ENCODE measurements at places on chromosomes 1 and 21. TPM values are rescaled to one million over a fixed set of nuclear protein-coding genes. Genes with fewer than 3 reads are reported as not detected.

GFI1 gene
- polyA plus RNA-seq, result 5.4 TPM

TSTD1 gene
- polyA plus RNA-seq, result 69.0 TPM

C1orf87 gene
- 0.02 TPM for polyA plus RNA-seq

TMPRSS15 gene
- polyA plus RNA-seq, result not detected

PLEKHA6 gene
- 13.2 TPM for polyA plus RNA-seq

RGS8 gene
- 0.02 TPM for polyA plus RNA-seq

ADGRL4 gene
- 2.2 TPM for polyA plus RNA-seq

LINGO4 gene
- 0.27 TPM for polyA plus RNA-seq

TMEM125 gene
- polyA plus RNA-seq, result 75.0 TPM

RORC gene
- 17.1 TPM for polyA plus RNA-seq

UMODL1 gene
- polyA plus RNA-seq, result 0.02 TPM

RNU11 gene
- polyA plus RNA-seq, result not detected

GRCh38 chr1:242826701-242827336, 302.3 kb upstream of the PLD5 start:
- no peak for DNase-seq

DNA sequence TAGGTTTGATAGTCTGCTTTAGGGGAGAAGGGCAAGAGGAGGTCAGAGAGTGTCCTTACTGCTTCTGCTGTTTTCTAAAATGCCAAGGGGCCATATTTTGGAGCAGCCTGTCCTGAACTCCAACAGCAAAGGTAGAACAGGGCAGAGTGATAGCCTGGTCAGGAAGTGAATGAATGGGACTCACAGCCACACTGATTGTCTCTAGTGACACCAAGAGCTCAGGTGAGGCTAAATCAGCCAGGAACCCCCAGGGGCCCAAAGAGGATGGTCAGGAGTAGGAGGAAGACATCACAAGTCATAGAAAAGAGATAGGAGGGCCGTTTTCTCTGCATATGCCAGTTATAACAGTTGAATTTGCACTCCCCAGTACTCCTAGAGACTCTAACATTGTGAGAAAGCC, 97.4 kb upstream of the DUSP10 start:
- no peak for DNase-seq

GRCh38 chr1:247110627-247111258, 6.6 kb upstream of the ZNF669 start:
- no peak for DNase-seq

- DNase-seq, result no peak
These were observed 202.3 kb upstream of the BRINP3 start for GRCh38 chr1:190679983-190680382.

GRCh38 chr1:15627343-15627988, 10.2 kb downstream of the DDI2 start:
- no peak for DNase-seq

DNA sequence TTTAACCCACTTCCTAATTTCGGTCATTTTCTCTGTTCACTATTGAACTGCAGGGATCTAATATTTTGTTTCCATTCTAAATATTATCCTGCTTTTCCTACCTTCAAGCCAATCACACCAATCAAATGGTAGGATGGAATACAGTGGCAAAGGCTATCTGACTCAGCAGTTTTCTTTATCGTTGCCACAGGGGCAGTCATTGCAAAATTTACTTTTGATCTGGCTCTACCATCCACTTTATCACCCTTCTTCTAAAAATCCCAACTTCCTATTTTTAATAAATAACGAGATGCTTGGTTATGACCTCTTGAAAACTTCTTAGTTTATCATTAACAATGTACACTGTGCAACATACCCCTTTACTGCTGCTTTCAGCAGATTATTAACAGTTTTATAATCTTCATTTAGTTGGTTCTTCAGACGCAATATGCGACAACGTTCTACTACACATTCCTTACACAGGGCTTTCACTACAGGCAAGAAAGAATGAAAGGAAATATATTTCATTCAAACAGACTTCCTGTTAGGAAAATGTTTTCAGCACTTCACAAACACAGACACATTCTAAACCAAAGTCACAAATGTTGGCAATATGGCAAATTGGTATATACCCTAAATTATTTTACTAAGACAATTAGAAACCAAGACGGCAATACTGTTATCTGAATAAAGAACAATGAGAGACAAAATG, 52.3 kb upstream of the RAP1GAP start:
- no peak for DNase-seq

GRCh38 chr21:46109313-46110221, 11.7 kb downstream of the COL6A2 start:
- no peak for DNase-seq

DNA sequence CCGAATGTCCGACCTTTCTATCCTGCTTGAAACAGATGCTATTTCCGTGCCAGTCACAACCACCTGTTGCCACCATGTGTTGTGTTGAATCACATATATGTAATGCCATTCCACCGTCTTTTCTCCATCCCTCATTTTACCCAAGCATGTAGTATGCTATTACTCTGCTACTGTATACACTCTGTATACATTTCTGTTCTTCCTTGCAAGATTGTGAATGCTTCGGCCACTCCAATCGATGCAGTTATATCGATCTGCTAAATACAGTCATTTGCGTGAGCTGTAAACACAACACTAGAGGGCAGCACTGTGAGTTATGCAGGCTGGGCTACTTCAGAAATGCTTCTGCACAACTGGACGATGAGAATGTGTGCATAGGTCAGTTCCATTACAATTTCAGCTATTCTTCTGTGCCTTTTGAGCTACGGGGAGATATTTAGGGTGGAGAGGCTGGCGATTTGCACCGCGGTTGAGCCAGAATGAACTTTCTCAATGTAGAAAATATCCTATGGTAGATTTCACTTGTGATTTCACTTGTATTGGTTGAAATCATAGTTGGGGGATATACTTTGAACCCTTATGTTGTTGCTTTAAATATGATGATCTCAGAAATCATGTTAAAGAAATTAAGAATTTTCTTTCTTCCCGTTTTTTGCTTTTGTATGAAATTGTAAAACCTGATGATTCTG, 289.8 kb downstream of the NTNG1 start:
- peak; percentile 42 for DNase-seq

- DNase-seq, result no peak
These were observed 31.9 kb downstream of the SYDE2 start for GRCh38 chr1:85168884-85169283.

- DNase-seq, result peak; percentile 85
These were observed 34.0 kb downstream of the ZNF697 start for GRCh38 chr1:119613769-119614720.

GRCh38 chr1:38055398-38055797, 8.8 kb upstream of the POU3F1 start:
- DNase-seq, result no peak

GRCh38 chr1:43306688-43307457, 6.1 kb downstream of the TIE1 start:
- peak; percentile 52 for DNase-seq

DNA sequence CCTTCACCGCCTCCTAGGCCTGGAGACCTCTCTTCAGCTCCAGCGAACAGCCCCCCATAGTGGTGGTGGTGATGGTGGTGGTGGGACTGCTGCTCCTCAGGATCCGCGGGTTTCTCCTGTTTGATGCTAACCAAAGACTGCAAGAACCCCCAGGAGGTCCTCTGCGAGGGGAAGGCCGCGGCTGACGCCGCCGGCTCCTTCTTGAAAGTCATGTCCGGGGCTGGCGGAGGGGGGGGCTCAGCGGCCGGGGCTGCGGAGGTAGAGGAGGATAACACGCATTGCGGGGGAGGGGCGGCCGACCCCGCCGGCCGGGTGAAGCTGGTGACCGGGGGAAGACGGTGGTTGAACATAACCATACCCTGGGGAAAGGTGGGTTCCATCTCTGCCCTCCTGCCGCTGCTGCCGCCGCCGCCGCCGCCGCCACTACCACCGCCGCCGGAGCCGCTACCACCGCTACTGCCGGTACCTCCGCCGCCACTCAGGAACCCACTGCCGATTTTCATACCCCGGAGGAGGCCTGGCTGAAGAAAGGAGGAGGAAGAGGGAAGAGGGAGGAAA, 554 bp downstream of the ZNF281 start:
- DNase-seq, result peak; percentile 43

GRCh38 chr1:84613026-84613425, 38.8 kb upstream of the CTBS start:
- no peak for DNase-seq

DNA sequence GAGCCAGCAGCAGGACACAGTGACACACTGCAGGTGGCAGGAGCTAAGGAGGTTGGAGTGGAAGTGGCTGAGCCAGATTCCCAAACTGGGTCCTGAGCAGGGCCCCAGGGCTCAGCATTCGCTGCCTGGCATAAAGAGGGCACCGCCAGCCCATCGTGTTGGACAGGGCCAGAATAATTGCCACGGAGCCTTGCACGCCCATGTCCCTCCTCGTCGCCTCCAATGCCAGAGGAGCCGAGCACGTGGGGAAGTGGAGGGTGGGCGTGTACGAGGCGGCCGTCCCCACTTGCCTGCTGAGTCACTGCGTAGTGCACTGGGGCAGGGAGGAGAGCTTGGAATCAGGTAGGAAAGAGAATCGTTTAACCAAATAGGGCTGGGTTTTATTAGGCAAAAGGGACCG, 26.1 kb upstream of the LRRC47 start:
- no peak for DNase-seq

GRCh38 chr1:56755911-56756310, 63.3 kb downstream of the FYB2 start:
- DNase-seq, result no peak

DNA sequence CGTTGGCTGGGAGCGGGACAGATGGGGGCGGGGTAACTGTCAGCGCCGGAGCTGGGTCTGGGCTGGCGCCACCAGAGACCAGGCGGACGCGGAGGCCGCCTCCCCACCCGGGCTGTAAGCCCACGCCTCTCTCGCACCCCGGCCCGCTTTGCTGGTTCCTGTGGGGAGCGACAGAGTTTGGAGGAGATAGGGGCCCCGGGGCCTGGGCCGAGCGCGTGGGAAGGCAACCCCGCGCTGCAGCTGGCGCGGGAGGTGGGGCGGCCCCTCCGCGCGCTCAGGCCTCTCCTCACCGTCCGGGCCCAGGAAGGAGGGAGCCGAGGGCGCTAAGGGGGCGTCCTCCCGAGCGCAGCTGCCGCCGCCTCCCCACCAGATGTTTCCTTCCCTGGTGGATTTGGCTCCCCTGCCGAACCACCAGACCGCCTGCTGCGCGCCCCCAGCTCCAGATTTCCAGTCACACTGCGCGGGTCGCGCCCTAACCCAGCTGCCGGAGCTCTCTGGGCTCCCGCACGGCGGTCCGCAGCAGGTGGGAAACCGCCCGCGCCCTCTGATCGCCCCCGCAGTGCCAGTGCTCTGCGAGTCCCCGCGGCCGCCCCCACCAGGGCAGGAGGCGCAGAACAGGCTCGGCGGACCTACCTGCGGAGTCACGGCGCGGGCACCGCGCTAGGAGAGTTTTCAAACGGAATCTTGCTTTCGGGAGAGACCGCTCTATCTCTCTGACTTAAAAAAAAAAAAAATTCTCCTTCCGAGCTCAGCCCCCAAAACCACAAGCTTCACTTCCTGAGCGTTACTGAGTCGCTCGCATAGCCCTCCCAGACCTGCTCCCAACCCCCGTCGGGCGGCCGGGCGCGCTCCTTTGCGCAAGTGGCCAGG, 1.1 kb downstream of the GFI1 start:
- DNase-seq, result peak; percentile 93

DNA sequence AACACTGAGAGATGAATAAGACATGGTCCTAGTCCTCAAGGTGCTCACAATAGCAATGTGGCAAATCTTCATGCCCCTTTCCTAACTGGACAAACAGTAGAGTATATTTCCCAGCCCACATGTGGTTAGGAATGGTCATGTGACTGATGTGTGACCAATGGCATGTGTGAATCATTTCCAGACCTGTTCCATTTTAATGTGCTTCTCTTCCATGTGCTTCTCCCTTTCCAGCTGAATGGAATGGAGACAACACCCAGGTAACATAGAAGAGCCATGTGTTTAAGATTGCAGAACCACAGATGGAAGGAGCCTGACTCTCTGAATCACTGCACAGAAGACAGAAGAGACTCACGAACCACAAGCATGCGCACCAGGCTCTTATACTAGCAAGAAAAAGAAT, 409.9 kb upstream of the NFIA start:
- DNase-seq, result no peak

Measured in pancreas (tissue), 10 donors.